NCI-H524 (cell line): ENCODE measurements at places on chromosomes 16 and 17.
A peak's percentile ranks its signal among the peaks of the same experiment; 100 is the strongest.

- DNase-seq = no peak
Observed at GRCh38 chr16:987906-988305, 6.3 kb downstream of the SOX8 start.

DNA sequence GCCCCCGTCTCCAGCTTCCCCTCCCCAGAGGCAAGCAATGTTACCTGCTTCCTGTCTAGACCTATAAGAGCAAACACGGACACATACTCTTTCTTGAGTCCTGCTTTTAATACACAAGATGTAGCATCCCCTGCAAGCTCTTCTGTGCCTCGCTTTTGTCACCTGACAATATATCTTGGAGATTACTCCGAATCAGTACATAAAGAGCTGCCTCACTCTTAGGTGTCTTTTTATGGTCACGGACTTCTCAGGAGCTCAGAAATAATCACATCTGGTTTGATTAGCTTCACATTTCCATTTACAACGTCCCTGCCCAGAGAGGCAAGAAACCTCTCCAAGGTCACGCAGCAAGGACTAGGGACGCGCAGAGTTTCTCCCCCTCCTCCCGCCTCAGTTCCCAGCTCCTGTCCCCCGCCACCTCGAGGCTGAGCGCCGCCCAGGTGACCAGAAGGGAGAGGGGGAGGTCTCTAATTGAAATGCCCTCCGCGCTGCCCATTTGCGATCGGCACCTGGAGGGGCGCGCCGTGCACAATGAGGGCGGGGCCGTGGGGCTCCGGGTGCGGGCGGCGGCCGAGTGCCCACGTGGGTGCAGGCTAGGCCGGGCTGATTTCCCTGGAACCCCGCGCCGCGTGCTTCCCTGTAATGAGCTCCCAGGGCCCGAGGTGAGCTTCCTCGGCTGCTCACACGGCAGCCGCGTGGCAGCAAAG lies 13.8 kb upstream of the SEZ6 start:
- no peak for DNase-seq

- DNase-seq = peak; percentile 22
Observed at GRCh38 chr17:19645734-19646201, 2.8 kb upstream of the ALDH3A2 start.

GRCh38 chr16:64225036-64225435 lies 896.8 kb downstream of the CDH11 start:
- no peak for DNase-seq

DNA sequence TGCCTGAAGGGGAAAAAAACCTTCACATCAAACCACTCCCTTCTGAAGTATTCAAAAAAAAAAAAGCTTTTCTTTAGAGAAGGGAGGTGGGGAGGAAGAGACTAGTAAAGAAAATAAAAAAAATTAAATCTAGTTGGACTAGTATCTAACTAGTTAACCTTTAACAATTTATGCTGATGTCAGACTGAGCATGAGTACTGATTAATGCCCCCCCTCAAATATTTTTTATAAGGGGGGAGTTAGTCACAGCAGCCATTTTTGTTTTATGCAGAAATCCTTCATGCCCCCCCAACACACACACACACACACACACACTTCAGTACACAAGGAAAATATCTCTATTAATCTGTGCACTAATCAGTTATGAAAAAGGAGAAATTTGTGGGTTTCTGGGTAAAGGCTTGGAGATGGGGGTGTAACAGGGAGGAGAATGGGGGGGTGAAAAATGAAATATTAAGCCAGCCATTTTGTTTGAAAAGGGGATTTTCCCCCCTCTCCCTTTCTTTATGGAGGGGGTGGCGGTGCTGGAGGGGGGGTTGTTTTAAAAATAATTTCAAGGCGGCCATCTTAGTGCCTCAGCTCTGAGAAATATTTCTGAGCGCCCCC lies 4.7 kb upstream of the CHD3 start:
- no peak for DNase-seq

DNA sequence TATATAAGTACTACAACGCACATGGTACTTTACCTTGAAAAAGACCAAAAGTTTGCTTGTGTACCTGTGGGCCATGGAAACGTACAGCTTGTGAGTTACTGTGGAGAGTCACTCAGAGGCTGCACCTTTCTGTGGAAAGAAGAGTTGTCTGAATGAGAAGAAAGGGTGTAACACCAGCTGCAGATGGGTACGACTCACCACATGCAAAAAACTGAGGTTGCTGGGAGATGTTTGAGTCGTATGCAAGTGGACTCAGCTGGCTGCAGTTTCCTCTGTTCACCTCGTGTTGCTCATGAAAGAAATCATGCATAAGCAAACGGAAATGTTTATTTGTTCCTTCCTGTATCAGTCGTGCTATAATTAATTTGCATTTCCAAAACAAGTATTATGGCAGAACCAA lies 22.4 kb upstream of the DYNLRB2 start:
- DNase-seq = no peak

DNA sequence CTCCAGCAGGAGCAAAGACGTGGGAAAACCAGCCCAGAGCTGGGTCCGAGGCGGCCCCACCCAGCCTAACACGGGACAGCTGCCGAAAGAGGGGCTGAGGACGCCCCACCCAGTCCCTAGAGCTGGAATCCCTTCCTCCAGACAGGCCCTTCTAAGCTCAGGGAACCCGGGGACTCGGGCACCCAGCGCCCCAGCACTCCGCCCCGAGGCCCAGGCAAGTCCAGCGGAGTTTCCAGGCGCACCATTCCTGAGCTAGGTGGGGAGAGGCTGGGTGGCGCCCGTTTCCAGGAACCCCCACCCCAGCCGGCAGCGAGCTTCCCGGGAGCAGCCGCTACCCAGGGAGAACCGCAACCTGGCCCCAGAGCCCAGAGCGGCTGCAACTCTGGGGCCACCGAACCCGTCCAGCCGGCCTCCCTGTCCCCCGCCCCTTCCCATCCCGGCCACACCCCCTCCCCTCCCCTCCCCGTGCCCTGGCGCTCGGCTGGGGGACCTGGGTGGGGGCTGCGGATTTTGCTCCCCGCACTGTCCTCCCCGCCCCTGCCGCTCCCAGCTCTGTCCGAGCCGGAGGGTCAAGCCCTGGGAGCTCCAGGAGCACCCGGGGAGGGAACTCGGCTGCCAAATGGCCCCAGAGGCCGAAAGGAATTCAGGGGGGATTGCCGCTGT lies 536 bp downstream of the TMC6 start:
- no peak for DNase-seq

GRCh38 chr17:78888941-78889518 lies 14.0 kb downstream of the CEP295NL start:
- DNase-seq = no peak

- DNase-seq = no peak
Observed at GRCh38 chr17:13925579-13925978, 143.7 kb upstream of the COX10 start.

DNA sequence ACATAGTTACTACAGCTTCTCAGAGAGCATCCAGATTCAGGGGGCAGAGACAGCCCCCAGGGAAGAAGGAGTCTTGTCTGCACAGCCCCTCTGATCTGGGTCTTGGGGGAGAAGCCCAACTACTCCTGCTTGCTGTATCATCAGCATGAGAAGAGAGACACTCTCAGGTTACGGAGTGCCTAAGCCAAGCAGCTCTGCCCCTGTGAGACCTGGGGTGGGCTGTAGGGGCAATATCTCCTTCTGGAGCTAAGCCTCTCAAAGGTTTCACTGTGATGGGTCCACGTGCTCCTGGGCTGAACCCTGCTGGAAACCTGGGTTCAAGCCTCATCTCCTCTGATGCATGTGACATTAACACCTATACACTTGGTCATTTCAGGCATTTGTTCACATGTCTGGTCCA lies 123.2 kb downstream of the CPPED1 start:
- DNase-seq = no peak

DNA sequence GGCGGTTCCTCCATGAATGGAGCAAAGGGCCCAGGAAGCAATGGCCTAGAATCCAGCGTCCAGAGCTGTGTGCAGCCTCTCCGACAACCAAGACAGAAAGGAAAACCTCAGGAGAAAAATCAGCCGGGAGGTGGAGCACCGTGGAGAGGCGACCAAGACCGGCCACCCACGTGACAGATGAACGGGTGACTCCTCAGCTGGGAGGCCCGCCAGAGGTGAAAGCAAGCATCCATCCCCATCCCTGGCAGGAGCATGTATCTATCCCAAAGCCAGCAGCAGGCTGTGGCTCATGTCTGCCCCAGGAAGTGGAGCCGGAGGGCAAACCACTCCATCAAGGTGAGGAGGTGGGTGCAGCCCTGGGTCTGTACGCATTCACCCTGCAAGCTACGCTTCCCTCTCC lies 52.1 kb downstream of the FOXL1 start:
- no peak for DNase-seq

GRCh38 chr17:48187872-48188608 lies 80.5 kb downstream of the SNX11 start:
- DNase-seq = no peak

DNA sequence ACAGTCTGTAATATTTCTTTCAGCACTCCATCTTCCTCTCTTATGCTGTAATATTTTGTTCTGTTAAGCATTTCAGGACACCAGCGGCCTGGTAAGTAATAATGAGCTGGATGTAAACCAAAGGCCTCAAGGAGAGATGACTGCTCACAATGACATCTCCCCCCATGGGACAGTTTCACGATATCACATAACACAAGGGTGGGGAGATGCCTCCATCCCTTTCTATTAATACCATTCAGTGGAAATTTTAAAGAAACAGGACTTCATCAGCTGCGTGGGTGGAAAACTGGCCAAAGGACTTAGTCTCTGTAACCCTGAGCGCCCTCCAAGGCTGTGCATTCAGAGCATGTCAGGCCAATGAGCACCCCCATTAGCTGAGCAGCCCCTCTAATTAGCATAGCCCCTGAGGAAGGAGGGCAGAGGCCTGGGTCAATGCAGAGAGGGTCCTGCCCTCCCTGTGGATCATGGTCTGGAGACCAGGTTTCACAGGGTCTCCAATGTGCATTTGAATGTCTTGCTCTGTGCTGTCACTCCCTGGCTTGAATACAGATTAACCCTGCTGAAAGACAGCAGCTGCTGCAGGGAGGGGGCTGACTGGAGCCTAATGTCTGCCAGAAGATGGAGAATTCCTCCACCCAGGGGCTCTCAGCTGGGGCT lies 156.4 kb downstream of the HS3ST2 start:
- no peak for DNase-seq

DNA sequence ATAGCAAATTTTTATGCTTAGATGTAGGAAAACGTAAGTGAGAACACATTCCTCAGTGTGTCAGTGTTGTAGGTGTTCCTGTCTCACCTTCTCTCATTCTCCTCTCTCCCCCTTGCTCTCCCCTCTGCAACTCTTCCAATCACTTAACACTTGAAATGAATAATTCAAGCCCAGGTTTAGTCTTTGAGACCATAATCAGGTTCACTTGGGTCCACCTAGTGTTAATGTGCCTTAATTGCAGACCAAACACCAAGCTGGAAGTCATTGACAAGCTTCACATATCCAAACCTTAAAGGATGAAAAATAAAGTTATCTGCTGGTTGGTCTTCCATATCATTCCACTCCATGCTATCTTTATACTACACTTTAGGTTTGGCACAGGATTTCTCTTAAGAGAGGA lies 37.0 kb downstream of the STXBP4 start:
- peak; percentile 14 for DNase-seq

- DNase-seq = no peak
Observed at GRCh38 chr16:81758376-81758775, 20.7 kb upstream of the PLCG2 start.

- DNase-seq = peak; percentile 78
Observed at GRCh38 chr16:89602273-89602951, 11.0 kb upstream of the DPEP1 start.

GRCh38 chr17:35801583-35802224 lies 6.3 kb upstream of the MMP28 start:
- peak; percentile 48 for DNase-seq

DNA sequence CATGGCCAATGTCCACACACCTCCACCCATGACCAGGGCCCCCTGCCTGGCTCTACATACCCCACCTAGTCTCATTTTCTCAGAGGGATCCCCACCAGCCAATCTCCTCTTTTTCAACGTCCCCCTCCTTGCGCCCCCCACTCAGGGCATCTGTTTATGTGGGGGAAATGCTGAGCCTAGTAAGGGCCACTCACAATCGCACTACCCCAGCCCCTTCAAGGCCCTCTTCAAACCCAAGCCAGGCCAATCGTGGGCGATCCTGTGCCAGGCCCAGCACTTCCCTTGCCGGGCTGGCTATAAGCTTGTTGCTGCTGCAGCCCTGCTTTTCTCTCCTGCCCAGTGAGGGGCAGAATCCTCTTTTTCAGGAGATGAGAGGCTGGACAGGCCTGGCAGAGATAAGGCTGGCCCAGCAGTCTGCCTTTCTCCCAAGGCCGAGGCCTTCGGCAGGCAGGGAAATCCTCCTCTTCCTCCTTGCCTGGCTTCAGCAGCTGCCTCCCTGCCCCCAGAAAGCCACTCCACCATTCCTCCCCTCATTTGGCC lies 16.1 kb downstream of the HSD11B2 start:
- no peak for DNase-seq

DNA sequence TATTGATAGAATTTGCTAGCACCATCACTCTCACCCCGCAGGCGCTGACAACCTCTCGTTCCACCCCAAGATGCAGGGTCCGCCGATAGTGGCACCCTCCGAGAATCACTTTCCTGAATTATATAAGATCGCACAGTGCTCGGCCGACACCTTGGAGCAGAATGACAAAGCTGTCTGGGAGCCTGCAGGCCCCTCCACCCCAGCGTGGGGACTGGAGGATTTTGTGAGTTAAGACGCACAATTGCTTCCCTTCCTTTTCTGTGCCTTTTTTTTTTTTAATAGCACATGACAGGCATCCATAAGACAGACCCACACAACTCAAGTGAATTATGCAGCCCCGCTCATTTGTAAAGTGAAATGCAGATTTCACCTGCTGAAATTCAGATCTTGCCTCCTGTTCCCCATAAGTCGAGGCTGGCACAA lies 155.3 kb downstream of the C16orf78 start:
- no peak for DNase-seq

GRCh38 chr16:73124097-73124652 lies 76.2 kb upstream of the ZFHX3 start:
- DNase-seq = no peak

GRCh38 chr17:77609553-77610517 lies 348.7 kb upstream of the TNRC6C start:
- DNase-seq = no peak

GRCh38 chr17:57985675-57985974 lies 2.4 kb downstream of the VEZF1 start:
- DNase-seq = no peak

DNA sequence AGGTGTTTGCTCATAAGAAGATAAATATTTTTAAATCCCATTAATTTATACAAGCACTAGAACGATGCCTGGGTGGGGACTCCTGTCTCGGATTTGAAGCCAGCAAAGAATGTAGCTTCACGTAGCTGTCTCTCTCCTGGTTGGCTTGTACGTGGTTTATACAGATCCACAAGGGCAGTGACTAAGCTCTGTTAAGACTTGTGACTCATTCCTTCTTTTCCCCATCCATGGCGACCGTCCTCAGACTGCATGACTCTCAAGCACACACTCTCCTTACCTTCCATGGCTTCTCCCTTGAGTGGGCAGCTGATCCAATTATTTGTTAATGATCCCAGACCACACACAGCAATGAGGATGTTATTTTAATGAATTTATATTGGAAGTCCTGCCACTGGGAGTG lies 679.7 kb upstream of the SOX9 start:
- peak; percentile 80 for DNase-seq

- no peak for DNase-seq
Observed at GRCh38 chr16:11128211-11129141, 127.5 kb downstream of the SOCS1 start.
